ENCODE measurements at places on chromosomes 13 and 19.

DNA sequence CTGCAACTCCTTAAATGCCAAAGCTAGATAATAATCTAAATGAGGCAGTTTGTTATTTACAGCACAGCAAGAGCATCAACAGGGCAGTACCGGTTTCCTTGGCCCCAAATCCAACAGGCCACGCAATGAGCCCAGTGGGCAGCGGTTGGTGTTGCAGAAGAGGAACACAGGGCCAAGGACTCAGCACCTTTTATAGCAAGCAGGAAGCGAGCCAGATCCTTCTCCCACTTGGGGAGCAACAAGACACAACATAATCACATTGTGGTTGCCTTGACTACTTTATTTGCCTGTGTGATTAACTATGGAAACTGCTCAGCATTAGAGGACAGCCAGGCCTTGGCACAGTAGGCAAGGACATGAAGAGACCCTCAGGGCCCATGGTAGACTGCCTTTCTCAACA, 67.1 kb upstream of the HTR2A start:
- no peak for DNase-seq

GRCh38 chr19:27966390-27966816, 1246.5 kb downstream of the UQCRFS1 start:
- no peak for DNase-seq

DNA sequence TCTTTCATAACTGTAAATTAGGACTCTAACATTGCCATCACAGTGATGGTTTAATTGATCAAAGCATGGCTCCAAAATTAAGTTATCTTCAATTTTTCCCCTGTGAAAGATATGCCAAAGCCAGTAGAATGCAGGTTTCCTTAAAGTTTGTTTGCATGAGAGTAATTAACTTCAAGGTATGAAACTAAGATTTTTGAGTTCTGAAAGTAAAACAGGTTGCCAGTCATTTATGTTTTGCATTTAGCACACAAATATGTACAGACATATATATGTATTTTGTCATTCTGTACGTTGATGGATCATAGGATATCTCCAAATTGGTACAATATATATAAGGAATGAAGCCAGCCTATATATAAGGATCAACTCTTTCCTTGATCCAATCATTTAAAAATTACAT, 23.6 kb upstream of the NDFIP2 start:
- DNase-seq: no peak

GRCh38 chr19:18232540-18233223, 6.4 kb upstream of the PDE4C start:
- DNase-seq: no peak

DNA sequence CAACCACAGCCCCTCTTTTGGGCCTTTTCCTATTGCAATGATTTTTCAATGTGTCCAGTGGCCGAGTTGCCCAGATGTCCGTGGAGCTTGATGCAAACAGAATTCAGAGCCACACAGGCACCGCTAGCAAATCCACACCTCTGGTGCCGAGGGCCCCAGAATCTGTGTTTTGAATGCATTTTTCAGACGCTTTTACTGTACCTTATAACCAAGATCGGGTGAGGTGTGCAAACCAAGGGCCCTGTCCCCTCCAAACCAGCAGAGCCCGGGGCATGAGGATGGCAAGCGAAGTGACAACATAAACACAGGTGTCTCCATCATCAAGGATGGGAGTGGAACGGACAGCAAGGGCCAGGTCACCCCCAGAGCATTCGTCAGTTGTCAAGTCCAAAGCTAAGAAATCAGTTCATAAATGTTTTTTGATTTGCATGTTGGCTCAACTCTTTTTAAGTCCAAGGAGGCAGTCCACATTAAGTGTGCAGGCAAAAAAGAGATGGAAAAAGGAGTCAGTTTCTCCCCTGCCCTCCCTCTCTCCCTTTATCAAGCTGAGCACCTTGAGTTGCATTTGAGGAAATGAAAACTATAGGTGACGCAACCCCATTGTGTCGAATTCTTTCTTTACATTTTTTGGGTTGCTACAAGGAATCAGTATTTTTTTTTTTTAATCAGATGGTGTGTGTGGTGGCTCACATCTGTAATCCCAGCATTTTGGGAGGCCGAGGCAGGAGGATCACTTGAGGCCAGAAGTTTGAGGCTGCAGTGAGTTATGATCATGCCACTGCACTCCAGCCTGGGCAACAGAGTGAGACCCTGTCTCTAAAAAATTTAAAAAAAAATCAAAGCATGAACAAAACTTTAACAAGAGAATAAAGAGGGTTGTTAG, 2.9 kb downstream of the CCDC8 start:
- DNase-seq: no peak

DNA sequence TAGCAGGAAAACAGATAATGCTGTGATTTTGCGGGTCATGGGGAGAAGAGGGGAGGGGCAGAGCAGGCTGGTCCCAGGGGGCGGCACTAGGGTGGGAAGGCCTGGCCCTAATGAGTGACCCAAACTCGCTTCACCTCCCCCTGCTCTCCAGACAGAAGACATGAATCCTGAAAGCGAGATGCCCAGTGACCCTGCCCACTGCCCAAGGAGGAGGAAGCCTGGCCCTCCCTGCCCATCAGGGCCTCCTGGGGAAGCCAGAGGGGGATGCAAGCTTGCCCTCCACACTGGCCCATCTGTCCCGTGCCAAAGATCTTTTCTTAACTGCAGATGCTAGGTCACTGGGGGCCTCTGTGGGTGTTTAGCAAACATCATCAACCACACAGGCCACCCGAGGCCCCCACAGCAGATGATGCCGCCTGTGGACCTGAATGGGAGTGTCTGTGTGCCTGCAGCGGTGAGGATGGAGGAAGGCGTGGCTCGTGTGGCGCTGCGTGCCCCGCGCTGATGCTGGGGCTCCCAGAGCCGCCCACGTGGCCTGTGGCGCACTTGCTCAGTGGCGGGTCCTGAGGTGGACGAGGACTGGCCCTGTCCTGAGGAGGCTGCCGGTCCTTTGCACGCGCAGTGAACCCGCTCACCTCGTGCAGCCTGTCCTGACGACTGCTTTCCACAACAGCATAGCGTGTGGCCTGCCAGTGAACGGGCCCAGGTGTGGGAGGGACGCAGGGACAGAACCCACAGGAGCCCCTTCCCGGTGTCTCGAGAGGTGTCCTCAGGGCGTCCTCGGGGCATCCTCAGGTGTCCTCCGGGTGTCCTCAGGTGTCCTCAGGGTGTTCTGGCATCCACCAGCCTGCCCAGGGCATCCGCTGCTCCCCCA, 80.5 kb upstream of the MCF2L start:
- peak; percentile 55 for DNase-seq

DNA sequence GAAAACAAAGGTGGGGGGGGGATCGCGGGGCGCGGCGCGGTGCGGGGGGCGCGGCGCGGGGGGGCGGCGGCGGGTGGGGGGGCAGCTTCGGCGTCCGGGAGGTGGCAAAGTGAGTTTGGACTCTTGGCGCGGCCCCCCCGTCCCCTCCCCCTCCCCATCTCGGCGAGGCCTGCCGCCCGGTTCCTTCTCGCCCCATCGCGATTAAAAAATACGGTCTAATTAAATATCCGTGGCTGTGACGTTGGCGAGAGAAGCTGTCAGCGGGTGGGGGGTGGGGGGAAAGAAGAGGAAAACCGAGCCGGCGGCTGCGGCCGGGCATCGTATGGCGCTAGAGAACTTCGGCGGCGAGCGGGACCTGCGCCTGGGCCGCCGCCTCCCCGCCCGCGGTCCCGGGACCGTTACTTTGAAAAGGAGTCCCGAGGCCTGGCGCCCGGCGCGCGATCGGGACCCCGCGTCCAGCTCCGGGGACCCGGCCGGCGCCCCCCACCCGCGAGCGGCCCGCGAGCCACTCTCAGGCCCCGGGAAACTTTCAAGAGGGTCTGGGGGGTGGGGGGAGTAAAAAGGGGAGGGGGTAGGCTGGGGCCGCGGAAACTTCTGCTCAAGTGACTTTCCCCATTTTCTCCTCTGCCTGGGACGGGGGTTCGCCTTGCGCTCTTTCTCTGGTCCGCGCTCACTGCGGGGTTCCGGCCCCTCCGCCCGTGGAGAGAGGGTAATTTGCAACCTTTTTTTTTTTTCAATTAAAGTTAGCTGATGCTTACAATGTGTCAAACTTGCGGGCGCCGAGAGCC, 146.3 kb upstream of the ZNF536 start:
- DNase-seq: no peak
